Adrenal gland (tissue), 19 donors: ENCODE measurements at places on chromosomes 3 and 15.

GRCh38 chr3:185630182-185630622, 44.1 kb downstream of the SENP2 start:
- peaks cover 42% of the 10 kb centered on the region for H3K36me3 ChIP-seq
- peaks cover 12% of the 10 kb centered on the region for H3K4me1 ChIP-seq
- peak; percentile 64 for DNase-seq
- no peak overlapping the region for H3K4me3 ChIP-seq
- no peak overlapping the region for H3K27ac ChIP-seq

GRCh38 chr15:35246451-35246850, 161.4 kb upstream of the NANOGP8 start:
- no peaks in the 10 kb centered on the region for H3K4me1 ChIP-seq
- no peak for DNase-seq
- no peak overlapping the region for H3K4me3 ChIP-seq
- no peak overlapping the region for H3K27ac ChIP-seq

GRCh38 chr3:127446756-127447155, 143.8 kb downstream of the TPRA1 start:
- H3K27ac ChIP-seq: no peak overlapping the region
- no peaks in the 10 kb centered on the region for H3K4me1 ChIP-seq
- DNase-seq: no peak
- H3K27me3 ChIP-seq: peaks cover 7% of the 10 kb centered on the region

- DNase-seq: no peak
- no peaks in the 10 kb centered on the region for H3K4me1 ChIP-seq
- H3K36me3 ChIP-seq: peaks cover 11% of the 10 kb centered on the region
- no peaks in the 10 kb centered on the region for H3K27me3 ChIP-seq
- no peak overlapping the region for H3K4me3 ChIP-seq
- H3K27ac ChIP-seq: no peak overlapping the region
These were observed 61.8 kb downstream of the ATP11B start for GRCh38 chr3:182855076-182855475.

GRCh38 chr15:39192979-39193560, 387.8 kb upstream of the THBS1 start:
- no peak for DNase-seq
- no peak overlapping the region for H3K4me3 ChIP-seq
- H3K27ac ChIP-seq: no peak overlapping the region
- no peaks in the 10 kb centered on the region for H3K36me3 ChIP-seq
- no peaks in the 10 kb centered on the region for H3K27me3 ChIP-seq

- H3K27me3 ChIP-seq: no peaks in the 10 kb centered on the region
- H3K4me3 ChIP-seq: no peak overlapping the region
- no peaks in the 10 kb centered on the region for H3K4me1 ChIP-seq
- H3K36me3 ChIP-seq: no peaks in the 10 kb centered on the region
- H3K27ac ChIP-seq: no peak overlapping the region
- no peak for DNase-seq
These were observed 1033.3 kb downstream of the IGSF11 start for GRCh38 chr3:118001380-118001779.

GRCh38 chr3:151837057-151837456, 23.1 kb downstream of the AADAC start:
- H3K36me3 ChIP-seq: no peaks in the 10 kb centered on the region
- no peak overlapping the region for H3K4me3 ChIP-seq
- peak overlapping the region; percentile 48 for H3K27ac ChIP-seq
- H3K27me3 ChIP-seq: no peaks in the 10 kb centered on the region
- peaks cover 4% of the 10 kb centered on the region for H3K4me1 ChIP-seq

DNA sequence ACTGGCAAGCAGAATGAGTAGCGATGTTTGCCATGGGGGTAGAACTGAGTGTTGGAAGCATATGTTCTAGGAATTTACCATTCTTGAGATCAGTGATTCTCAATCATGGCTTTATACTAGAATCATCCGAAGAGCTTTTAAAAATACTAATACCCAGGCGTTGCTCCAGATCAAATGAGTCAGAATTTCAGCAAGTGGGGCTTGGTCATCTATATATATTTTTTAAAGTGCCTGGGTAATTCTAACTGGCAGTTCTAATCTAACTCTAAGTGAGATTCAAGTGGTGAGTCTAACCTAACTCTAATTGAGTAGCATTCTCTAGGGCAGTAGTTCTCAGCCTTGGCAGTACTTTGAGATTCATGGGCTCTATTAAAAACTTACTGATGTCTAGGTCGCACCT, 20.8 kb downstream of the TM4SF1 start:
- no peak overlapping the region for H3K27ac ChIP-seq
- no peaks in the 10 kb centered on the region for H3K4me1 ChIP-seq
- DNase-seq: no peak
- H3K4me3 ChIP-seq: no peak overlapping the region
- no peaks in the 10 kb centered on the region for H3K27me3 ChIP-seq
- H3K36me3 ChIP-seq: no peaks in the 10 kb centered on the region

GRCh38 chr3:46749129-46749528, 31.5 kb upstream of the PRSS50 start:
- DNase-seq: no peak
- H3K27ac ChIP-seq: no peak overlapping the region
- H3K36me3 ChIP-seq: no peaks in the 10 kb centered on the region
- no peak overlapping the region for H3K4me3 ChIP-seq
- H3K27me3 ChIP-seq: no peaks in the 10 kb centered on the region
